ENCODE measurements at places on chromosomes 2 and 18.
A peak's percentile ranks its signal among the peaks of the same experiment; 100 is the strongest.

- DNase-seq: no peak
These were observed 251.7 kb downstream of the NDUFA10 start for GRCh38 chr2:239773228-239774141.

GRCh38 chr2:100223502-100223901 is 81.1 kb upstream of the AFF3 start:
- DNase-seq: no peak

DNA sequence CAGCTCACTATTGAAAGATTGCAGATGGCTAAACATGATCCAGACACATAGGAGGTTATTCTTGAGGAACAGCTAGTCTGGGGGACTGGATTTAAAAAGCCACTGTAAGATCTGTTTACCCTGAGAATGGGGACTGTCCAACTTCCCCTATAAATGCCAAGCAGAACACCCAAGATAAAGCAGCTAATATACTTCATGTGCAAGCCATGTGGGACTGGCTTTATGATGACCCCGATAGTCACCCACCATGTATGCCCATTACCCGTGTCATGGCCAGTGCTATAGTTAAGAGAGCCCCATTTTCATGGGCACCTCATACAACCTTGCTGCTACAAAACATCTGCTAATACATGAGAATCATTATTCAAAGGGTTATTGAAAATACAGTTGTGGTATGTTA is 16.0 kb downstream of the YPEL5 start:
- DNase-seq: no peak

GRCh38 chr2:1796232-1796930 is 52.1 kb upstream of the PXDN start:
- no peak for DNase-seq

DNA sequence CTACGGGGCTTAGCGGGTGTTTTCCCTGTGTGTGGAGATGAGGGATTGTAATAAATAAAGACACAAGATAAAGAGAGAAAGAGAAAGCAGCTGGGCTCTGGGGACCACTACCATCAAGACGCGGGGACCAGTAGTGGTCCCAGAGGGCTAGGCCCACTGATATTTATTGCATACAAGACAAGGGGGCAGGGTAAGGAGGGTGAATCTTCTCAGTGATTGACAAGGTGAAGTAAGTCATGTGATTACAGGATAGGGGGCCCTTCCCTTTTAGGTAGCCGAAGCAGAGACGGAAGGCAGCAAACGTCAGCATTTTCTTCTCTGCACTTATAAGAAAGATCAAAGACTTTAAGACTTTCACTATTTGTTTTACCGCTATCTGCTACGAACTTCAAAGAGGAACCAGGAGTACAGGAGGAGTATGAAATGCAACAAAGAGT is 4.5 kb upstream of the GAL3ST2 start:
- DNase-seq: no peak

GRCh38 chr2:126891681-126892500 is 6.8 kb upstream of the TEX51 start:
- DNase-seq: no peak

DNA sequence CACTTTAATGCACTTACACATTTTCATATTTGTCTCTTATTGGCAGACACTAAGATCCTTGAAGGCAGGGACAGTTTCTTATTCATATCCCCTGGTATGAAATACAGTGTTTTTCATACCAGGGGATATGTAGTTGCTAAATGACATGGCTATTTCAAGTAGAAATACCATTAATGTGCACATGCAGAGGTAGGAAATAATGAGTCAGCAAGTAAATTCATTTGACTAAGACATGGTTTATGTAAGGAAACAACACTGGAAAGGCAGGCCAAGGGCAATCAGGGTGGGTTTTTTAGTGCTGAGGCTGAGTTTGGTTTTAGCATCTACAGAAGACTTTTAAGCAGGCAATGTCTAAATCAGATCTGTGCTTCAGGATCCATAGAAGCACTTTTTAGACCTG is 155.9 kb downstream of the WDPCP start:
- DNase-seq: no peak

- DNase-seq: no peak
These were observed 253.4 kb downstream of the GBX2 start for GRCh38 chr2:235914756-235915155.

- DNase-seq: no peak
These were observed 249.8 kb upstream of the FSHR start for GRCh38 chr2:49404108-49404507.

- no peak for DNase-seq
These were observed 33.4 kb upstream of the ZNF396 start for GRCh38 chr18:35410561-35410960.

DNA sequence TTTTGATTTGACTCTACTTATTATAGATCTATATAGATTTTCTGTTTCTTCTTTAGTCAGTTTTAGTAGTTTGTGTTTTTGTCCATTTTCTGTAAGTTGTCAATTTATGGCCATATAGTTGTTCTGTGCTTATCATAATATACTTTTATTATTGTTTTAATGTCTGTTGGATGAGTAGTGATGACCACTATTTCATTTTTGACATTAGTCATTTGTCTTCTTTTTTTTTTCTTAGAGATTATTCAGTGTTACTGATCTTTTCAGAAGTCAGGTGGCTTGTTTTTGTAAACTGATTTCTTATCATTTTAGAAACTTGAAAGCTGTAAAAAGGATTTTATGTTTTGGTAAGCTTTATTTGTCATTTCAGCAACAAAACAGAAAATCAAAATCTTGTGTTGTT is 57.3 kb downstream of the EPC2 start:
- DNase-seq: no peak

GRCh38 chr18:45370255-45371010 is 244.8 kb upstream of the SLC14A2 start:
- DNase-seq: no peak

DNA sequence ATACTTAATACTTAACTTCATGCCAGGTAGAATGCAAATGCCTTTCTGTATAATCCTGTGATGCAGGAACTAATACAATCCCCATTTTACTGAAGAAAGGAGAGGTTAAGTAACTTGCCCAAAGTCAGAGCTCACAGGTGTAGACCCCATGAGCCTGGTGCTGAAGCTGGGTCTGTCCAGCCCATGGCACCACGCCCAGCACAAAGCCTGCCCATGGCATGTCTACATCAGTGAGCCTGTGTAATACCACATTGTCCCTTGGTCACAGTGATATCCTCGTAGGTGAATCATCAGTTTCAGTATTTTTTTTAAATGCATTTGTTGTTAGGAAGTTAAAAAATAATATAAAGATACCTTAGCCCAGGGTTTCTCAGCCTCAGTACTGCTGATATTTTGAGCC is 69.9 kb upstream of the MCFD2 start:
- DNase-seq: no peak

DNA sequence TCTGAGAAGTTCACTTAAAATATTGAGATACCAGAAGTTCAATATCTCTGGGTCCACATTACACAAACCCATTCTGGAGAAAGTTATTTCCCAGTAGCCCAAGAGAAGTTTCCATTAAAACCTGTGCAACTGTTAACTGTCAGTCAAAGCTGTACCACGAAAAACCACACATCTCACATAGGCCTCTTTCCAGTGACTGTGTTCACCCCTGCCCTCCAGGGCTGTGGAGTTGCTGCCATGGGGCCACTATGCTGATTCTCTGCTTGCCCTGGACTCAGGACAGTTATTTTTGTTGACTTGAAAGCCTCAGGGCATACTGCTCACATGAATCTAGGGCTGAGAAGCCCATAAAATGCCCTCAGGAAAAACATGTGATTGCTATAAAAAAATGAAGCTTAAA is 153.8 kb downstream of the PIEZO2 start:
- no peak for DNase-seq

GRCh38 chr2:9451231-9451630 is 23.1 kb upstream of the IAH1 start:
- DNase-seq: no peak

DNA sequence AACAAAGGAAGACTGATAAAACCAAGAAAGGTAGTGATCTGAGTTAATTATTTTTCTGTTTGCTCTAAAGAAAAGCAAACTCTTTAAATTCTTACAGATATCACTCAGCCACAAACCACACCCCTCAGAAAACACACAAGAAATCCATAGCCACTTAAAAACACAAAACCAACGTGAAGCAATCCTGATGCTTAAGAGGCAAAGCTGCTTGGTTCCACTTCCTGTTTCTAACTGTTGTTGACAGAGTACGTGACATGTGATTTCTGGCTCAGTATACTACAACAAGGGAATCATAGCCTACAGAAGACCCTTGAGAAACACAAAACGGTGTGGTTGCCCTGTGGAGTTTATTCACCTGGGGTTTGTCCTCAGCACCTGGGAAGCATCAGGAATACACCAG is 240.9 kb upstream of the APCDD1 start:
- no peak for DNase-seq

GRCh38 chr2:84854850-84855249 is 26.0 kb downstream of the TRABD2A start:
- DNase-seq: no peak

- DNase-seq: no peak
These were observed 241.2 kb downstream of the RPIA start for GRCh38 chr2:88932686-88933085.

DNA sequence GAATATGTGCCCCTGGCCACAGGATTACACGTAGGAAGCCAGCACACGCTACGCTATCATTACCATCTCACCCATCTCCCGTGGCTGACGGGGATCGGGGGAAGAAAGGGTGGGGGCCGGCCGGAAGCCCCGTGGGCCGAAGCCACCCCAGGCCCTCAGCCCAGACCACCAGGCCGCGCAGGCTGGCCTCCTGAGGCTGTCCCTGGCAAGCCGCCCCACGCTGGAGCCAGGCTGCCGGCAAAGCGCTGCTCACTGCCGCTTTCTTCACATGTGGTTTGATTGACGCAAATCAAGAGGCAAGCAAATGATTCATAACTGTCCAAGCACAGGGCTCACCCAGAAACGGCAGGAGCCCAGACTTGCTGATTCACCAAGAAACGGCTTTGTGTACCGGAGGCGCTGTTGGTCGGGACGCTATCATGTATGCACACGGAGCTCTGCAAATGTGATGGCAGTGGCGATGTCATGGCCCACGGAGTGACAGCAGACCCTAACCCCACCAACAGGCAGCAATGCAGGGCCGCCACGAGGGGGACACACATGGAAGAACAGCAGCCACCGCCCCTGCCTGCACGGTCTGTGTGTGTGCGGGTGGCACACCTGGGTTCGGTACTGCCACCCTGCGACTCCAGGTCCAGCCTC is 125.7 kb downstream of the HDAC4 start:
- DNase-seq: peak; percentile 66

DNA sequence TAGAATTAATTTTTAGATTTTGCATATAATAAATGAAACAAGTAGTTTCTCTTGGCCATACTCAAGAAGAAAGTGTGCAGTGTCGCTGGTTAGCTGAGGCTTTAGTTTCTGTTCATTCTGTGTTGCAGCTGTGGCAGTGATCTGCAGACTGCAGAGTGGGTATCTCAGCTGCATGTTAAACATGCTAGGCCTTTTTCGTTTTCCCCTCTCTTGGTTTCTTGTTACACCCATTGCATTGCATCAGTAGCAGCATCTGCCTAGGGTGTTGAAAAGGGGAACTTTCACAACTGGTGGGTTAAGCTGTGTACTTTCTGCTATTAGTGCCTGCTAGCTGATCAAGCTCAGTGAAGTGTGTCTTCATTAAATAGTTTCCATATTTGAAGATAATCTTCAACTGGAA is 51.3 kb downstream of the ACSL3 start:
- DNase-seq: no peak

DNA sequence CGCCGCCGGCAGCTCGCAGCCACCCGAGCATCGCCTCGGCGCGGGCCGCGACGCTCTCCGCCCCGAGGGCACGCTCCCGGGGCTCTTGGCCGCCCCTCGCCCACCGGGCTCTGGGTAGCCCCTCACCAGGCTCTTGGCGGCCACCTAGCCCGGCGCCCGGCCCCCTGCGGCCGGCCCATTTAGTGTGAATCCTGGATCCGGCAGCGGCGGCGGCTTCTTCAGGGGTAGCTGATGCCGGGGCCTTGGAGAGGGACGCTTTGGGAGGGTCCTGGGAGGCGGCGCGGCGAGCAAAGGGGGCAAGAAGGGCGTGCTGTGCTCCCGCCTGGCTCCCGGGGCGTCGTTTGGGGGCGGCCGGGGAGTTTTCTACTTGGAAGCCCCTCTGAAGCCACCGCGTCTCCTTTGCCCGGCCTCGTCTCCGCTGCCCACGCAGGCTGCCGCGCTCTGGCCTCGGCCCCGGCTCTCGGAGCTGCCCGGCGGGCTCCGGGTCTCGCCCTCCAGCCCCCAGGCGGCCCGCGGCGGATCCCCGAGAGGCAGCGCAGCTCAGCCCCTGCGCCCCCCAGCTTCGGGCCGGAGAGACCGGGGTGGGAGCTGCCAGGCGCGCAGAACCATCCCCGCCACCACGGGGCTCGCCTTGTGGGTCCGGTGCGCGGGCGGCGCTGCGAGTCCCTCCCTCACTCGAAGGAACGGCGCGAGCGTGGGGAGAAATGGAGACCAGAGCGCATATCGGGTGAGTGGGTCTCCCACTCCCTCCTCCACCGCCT is 509 bp downstream of the PIEZO2 start:
- DNase-seq: no peak

- no peak for DNase-seq
These were observed 104.6 kb upstream of the KLHL29 start for GRCh38 chr2:23280401-23280800.

DNA sequence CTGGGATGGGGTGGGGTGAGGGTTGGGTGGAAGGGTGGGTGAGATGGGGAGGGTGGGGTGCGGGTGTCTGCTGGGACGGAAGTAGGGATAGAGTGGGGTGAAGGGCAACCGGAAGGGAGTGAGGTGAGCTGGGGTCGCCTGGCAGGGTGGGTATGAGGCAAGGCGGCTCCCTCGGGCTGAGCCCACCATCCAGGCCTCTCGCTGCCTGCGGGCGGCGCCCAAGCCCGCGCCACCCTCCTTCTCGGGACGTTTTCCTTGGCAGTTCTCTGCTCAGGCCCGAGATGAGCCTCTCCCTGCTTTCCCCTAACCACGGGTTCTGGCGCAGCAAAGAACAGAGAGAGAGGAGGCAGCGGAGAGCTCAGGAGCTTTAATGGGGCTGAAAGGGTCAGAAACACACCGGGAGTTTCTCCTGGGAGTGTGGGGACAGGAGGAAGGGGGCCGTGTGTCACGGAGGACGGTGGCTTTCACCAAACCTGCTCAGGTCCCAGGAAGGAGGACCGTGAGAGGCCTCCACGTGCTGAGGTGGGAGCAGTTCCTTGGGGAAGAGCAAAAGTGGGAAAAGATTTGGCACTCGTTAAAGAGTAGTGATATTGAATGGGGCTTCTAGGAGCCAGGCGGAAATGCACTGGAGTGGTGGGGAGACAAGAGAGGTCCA is 4.1 kb downstream of the FEV start:
- no peak for DNase-seq

- no peak for DNase-seq
These were observed 563.4 kb downstream of the LRRTM4 start for GRCh38 chr2:76958749-76959148.

GRCh38 chr18:11990539-11990938 is 9.2 kb downstream of the IMPA2 start:
- no peak for DNase-seq

- no peak for DNase-seq
These were observed 108.2 kb downstream of the RTP5 start for GRCh38 chr2:241977557-241978300.

- no peak for DNase-seq
These were observed 612.1 kb downstream of the KCNJ3 start for GRCh38 chr2:155310589-155310988.

GRCh38 chr2:22600156-22600555 is 784.8 kb upstream of the KLHL29 start:
- no peak for DNase-seq
